NCI-H2081 (cell line): ENCODE measurements at places on chromosomes 4 and X.

GRCh38 chr4:122533841-122534240 is 77.3 kb upstream of the IL2 start:
- DNase-seq = no peak

DNA sequence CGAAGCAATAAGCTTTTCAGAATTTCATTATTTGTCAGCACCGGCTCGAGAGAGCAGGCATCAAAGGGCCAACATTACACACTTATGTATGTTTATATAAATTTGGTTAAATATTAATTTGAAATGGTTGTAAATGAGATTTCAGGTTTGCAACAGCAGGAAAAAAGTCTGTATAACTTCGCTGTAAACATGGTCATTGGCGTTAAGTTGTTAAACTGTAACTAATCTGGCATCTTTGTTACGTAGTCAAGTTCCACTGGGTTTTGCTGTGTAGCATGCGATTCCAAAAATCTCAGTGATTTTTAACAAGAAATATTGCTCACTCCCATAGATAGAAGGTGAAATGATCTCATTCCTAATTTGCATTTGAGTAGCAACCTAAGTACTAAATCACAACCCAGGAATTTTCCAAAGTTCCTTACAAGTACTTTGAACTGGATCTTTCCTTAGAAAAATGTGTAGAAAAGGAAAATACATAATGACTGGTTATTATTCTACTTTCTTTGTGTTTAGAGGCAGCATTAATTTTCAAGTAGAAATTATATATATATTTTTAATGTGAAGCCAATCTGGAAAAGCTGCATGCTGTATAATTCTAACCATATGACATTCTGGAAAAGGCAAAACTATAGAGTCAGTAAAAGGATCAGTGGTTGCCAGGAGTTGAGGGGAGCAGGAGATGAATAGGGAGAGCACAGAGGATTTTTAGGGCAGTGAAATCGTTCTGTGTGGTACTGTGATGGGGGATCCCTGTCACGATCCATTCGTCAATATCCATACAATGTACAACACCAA is 222.1 kb downstream of the CBR4 start:
- no peak for DNase-seq

- DNase-seq = no peak
Measured at GRCh38 chrX:72020788-72021187, 110.1 kb downstream of the NHSL2 start.

DNA sequence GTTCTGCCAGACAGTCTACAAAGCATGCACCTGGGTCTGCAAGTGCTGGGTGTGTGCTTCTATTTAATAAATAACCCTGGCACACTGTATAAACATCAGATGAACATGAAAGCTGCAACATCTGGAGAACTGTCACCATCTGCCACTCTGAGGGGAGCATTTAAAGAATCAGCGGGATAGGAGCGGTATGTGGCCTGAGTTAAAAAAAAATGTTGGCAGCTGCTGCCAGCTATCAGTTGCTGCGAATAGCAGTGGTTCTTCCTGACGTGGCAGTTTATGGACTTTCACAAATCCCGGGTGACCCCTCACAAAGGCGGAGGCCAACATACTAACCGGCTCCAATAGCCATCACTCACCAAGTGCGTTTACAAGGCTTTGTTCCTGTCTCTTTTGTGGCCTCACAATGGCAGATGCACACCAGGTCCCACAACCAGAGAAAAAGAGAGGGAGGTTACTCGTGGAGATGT is 95.1 kb downstream of the RASL11B start:
- DNase-seq = peak; percentile 97

DNA sequence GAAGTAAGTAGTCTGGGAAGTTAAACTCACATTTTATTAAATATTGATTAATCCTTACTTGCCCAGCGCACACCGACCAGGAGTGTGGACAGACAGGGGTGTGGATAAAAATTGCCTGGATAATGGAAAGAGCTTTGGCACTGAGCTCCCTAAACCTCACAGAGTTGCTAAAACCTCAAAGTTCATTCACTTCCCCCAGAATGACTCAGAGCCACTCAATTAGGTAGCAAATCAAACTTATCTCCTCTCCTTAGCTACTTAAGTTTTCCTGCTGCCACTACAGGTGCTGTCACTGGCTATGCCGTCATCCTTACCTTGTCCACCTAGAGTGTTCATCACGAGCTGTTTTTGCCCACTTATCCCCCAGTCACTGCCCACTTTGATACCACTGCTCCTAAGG is 27.0 kb upstream of the MID1IP1 start:
- no peak for DNase-seq

DNA sequence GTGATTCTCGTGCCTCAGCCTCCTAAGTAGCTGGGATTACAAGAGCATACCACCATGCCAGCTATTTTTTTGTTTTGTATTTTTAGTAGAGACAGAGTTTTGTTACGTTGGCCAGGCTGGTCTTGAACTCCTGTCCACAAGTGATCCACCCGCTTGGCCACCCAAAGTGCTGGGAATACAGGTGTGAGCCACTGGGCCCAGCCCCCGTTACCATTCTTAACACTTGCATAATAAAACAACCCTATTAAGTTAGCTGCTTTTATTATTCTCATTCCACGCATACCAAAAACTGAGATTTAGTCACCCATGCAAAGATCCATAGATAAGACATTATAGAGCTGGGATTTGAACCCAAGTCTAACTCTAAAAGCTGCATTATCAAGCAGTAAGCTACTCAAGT is 6.0 kb upstream of the TEX13A start:
- DNase-seq = no peak

DNA sequence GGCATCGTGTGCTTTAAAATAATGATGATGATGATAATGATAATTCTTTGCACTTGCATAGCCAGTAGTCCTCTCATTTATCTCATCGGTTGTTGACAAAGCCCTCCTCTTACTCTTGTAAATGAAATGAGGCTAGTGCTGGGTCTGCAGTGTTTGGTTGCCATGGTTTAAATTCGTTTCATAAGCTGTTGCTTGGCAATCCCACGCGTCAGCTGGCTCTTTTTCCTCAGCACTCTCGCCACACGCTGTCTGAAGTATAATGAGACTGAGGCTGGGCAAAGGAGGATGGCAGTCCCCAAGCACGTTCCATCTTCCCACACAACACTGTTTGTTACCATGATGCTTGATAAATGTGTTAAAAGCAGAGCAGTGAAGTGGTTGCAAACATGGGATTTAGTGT is 15.5 kb downstream of the PAGE4 start:
- peak; percentile 11 for DNase-seq

DNA sequence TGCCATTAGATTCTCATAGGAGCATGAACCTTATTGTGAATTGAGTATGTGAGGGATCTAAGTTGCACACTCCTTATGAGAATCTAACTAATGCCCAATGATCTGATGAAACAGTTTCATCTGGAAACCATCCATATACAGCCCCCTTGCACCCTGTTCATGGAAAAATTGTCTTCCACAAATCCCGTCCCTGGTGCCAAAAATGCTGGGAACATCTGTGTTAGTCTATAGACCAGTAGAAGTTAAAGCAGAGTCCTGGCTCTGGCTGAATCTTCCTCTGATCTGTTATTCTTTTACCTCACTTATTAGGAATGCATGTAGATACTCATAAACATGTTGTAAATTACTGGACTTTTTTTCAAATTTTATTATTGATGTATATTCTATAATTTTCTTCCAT is 29.2 kb downstream of the SULT1B1 start:
- no peak for DNase-seq

DNA sequence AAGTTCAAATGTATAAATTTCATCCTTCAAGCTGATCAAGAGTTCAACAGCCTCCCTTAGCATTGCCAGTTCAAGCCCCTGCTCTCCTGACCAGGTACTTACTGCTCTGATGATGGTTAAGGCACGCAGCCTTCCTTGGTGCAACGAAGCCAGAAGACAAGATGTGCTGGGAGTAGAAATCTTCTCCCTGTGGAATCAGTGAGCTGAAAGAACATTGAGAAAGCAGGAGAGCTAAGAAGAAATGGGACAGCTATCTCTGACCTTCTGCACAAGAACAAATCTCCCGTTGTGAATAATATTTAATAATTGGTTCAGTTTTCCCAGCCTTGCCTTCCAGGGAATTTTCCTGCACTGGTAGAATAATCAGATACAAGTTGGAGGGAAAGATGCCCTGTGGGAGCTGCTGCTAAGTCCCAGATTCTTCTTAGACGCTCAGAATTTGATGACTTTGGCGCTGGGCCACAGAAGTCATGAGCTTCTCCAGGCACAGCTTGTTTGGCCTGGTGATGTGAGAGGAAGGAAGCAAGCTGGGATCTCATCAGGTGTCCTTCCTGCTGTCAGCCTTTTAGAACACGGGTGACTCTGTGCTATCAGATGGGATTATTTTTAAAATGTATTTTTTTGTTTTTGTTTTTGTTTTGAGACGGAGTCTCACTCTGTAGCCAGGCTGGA is 77.8 kb downstream of the CD38 start:
- DNase-seq = no peak

DNA sequence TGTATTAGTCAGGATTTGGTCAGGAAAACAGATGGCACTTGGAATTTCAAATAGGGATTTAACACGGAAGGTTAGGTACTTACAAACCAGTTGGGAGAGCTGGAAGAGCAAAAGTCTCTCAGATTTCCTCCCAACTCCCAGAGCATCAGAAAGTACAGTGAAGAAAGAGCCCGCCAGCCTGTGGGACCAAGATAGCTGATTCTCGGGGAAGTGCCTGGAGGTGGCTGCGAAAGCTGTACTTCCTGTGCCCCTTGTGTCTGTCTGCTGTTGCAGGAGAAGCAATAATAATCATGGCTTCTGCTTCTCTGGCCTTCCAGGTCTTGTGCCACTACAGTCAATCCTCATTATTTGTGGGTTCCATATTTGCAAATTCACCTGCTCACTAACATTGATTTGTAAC is 221.0 kb upstream of the BCOR start:
- no peak for DNase-seq

GRCh38 chr4:149031399-149031798 is 589.2 kb upstream of the NR3C2 start:
- no peak for DNase-seq

- DNase-seq = no peak
Measured at GRCh38 chr4:66647926-66648325, 897.4 kb downstream of the CENPC start.
